Mesothelial cell of epicardium (in vitro differentiated cells): ENCODE measurements at places on chromosomes 7 and 10.

- no peak overlapping the region for H3K4me3 ChIP-seq
- no peaks in the 10 kb centered on the region for H3K36me3 ChIP-seq
- H3K4me1 ChIP-seq = peaks cover 14% of the 10 kb centered on the region
- H3K27ac ChIP-seq = no peak overlapping the region
- no peak for DNase-seq
Observed at GRCh38 chr7:94179466-94179865, 175.3 kb upstream of the BET1 start.

DNA sequence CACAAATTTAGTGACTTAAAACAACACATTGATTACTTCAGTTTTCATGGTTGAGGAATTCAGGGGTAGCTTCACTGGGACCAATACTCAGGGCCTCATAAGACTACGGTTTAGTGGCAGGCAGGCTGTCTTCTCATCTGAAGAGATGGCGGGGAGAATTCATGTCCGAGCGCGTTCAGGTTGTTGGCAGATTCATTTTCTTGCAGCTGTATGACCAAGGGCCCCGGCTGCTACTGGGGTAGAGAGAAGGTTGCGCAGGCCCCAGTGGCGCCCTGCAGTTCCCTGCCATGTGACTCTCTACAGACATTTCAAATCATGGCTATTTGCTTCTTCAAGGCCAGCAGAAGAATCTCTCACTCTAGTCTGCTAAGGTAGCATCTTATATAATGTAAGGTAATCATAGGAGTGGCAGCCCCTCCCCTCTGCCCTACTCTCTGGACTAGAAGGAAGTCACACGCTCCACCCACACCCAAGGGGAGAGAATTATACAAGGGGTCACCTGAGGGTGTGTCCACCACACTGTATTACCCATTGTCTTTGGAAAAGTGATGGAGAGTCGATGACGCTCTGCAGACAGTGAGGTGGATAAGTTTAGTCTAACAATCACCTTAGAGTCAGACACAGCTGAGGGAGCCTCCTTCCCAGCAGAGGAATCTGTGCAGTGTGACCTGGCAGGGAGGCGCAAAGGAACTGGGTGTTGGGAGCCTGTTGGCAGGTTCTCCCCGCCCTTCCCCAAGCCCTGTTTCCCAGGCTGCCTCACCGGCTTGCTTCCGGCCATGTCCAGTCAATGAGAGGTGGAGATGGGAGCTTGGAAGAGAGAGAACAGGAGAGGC, 35.7 kb upstream of the PLEKHA1 start:
- H3K4me3 ChIP-seq = no peak overlapping the region
- H3K36me3 ChIP-seq = no peaks in the 10 kb centered on the region
- no peaks in the 10 kb centered on the region for H3K27me3 ChIP-seq
- no peak overlapping the region for H3K27ac ChIP-seq
- H3K4me1 ChIP-seq = peaks cover 9% of the 10 kb centered on the region
- DNase-seq = no peak

GRCh38 chr10:87177-88080, 38.3 kb upstream of the TUBB8 start:
- H3K27ac ChIP-seq = no peak overlapping the region
- H3K27me3 ChIP-seq = peaks cover 7% of the 10 kb centered on the region
- H3K36me3 ChIP-seq = no peaks in the 10 kb centered on the region
- H3K4me1 ChIP-seq = peaks cover 16% of the 10 kb centered on the region
- DNase-seq = no peak

DNA sequence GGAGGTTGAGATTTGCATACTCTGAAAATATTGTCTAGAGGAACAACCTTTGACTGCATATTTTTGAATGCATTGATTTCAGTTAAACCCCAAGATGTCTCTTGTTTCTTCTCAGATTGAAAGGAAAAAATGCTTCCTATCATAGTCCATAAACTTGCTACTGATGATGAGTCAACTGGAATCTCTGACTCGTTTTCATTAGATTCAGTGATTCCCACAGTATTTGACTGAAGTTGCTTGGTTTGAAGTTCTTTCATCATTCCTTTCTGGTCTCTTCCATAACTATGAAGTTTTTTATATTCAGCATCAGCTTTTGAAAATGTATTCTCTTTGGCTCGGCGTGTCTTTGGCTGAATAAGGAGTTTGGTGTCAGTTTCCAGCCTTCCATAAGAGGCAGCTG, 10.7 kb downstream of the PEX1 start:
- DNase-seq = no peak
- H3K27me3 ChIP-seq = no peaks in the 10 kb centered on the region
- H3K4me3 ChIP-seq = no peak overlapping the region

- no peak overlapping the region for H3K4me3 ChIP-seq
- no peak overlapping the region for H3K27ac ChIP-seq
- no peaks in the 10 kb centered on the region for H3K36me3 ChIP-seq
- H3K27me3 ChIP-seq = peaks cover 75% of the 10 kb centered on the region
- H3K4me1 ChIP-seq = no peaks in the 10 kb centered on the region
Observed at GRCh38 chr7:1187127-1187526, 27.1 kb upstream of the ZFAND2A start.

DNA sequence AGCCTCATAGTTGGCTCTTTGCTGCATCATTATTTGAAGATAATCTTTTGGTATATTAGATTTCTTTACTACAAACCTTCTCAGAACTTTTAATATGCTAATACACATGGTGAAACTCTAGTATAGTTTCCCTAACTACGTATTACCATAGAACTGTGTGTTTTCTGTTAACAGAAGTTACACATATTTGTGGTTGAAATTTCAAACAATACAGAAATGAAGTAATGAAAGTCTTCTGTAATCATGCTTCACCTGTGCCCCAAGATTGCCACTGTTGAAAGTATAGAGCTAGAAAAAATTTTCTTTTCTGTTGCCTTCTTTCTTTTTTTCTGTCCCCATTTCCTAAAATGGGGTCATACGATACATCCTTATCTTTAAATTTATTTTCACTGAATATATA, 9.1 kb downstream of the BMPR1A start:
- no peaks in the 10 kb centered on the region for H3K36me3 ChIP-seq
- H3K27me3 ChIP-seq = no peaks in the 10 kb centered on the region
- no peak overlapping the region for H3K4me3 ChIP-seq
- DNase-seq = no peak
- H3K27ac ChIP-seq = peak overlapping the region; percentile 73

DNA sequence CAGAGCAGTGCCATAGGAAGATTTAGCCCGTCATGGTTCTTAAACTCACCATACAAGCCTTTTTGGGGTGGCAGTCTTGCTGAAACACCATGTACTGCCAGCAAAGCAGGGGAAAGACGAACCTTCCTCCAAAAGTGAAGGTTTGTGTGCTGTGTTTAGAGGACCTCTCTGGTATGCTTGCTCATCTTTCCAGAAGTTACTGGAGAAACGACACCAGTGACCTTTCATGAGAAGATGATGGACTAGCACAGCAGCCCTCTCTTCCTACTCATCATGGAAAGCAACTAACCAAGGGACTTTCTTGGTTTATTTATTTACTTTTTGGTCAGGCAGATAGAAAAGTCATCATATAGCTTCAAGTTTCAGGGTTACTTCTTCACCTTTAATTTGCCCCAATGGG, 247.4 kb downstream of the PTEN start:
- peaks cover 9% of the 10 kb centered on the region for H3K4me1 ChIP-seq
- no peak overlapping the region for H3K4me3 ChIP-seq
- H3K36me3 ChIP-seq = no peaks in the 10 kb centered on the region
- DNase-seq = no peak
- H3K27me3 ChIP-seq = no peaks in the 10 kb centered on the region

DNA sequence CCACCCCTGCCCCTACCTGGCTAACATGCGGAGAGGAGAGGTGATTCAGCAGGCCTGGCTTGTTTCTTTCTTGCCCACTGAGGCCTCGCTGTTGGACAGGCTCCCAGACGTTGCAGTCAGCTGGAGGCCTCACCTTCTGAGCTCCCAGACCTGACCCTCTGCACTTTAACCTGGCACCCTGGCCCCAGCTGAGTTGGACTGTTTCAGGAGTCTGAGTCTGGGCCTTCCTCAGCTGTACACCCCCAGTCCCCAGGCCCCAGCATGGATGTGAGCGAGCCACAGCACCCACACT, 35.0 kb downstream of the UNC5B start:
- no peaks in the 10 kb centered on the region for H3K27me3 ChIP-seq
- H3K4me3 ChIP-seq = no peak overlapping the region
- no peaks in the 10 kb centered on the region for H3K36me3 ChIP-seq
- DNase-seq = no peak

- no peak for DNase-seq
- H3K4me3 ChIP-seq = no peak overlapping the region
- H3K27me3 ChIP-seq = no peaks in the 10 kb centered on the region
- no peak overlapping the region for H3K27ac ChIP-seq
Observed at GRCh38 chr7:137287651-137288258, 55.8 kb downstream of the PTN start.
